ENCODE measurements at places on chromosomes 5 and 9. TPM values are rescaled to one million over a fixed set of nuclear protein-coding genes. Genes with fewer than 3 reads are reported as not detected.

Gene ROR2
- 0.82 TPM for total RNA-seq

Gene C9orf78
- 53.8 TPM for total RNA-seq

Gene ARID3C
- total RNA-seq = 0.82 TPM

Gene SPATA31A3
- total RNA-seq = not detected

Gene CCL27
- total RNA-seq = 0.41 TPM

Data from frontal cortex (tissue), 4 donors.